ENCODE measurements at places on chromosomes 5 and 9.

DNA sequence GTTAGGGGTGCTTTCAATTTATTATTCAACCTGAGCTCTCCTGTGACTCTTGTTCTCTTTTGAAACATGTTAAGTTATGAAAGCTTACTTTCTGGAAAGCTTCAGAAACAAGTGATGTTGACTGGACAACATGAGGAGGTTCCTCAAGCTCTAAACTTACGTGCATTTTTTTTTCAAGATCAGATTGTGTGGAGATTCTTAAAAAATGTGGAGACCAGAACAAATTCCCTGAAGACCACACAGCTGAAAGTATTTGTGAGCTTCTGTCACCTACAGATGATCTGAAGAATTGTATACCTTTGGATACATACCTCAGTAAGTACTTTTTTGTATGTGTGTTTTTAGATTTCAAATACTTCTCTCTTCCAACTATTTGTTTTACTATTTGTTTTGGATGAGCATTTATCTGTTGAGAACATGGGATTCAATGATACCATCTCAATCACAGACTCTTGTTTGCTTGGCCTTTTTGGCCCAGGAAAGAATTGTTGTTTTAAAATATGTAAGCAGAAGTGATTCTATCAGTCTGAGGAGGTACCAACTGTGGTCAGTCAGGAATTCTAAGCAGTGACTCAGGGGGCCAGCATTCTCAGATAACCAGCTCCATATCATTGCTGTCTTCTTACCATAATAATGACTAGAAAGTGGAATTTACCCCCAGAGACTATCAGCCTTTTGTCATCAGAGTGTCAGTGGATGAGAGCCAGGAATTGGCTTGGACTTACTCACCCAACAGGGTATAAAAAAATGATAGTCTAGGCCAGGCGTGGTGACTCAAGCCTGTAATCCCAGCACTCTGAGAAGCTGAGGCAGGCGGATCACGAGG is 34.4 kb upstream of the GLIPR2 start:
- peak; percentile 74 for DNase-seq

GRCh38 chr5:141484310-141484640 is 555 bp upstream of the PCDHGC4 start:
- no peak for DNase-seq

GRCh38 chr9:136745389-136746154 is 2.8 kb downstream of the LCN6 start:
- DNase-seq = no peak

DNA sequence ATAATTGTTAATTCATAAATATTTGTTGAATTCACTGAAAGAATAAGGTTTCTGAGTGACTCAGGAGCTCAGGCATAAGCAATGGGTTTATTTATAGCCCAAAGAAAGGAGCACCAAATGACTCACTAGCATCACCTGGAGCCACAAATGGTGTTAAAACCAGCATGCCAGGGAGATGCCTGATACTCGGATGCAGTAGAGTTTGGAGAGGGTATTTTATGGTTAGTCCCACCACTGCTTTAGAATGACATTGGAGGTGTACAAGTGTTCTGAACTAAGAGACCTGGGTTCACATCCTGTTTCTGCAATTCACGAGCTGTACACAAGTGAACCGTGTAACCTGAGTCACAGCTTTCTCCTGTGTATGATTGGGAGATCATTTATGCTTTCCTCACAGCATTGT is 25.2 kb downstream of the CCL28 start:
- DNase-seq = no peak

DNA sequence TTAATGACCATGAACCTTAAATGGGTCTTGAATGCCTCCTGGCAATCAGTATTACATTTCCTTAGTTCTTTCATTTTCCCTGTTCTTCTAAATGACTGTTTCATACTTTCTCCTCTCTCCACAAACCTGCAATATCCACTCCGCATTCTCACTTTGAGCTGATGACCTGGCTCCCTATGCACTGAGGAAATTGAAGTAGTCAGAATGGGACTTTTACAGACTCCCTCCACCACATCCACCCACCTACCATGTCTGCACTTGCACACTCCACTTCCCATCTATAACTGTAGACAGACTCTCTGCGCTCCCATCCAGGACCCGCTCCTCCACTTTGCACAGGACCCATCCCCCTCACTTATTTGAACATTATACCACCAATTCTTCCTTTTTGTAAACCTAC is 36.2 kb upstream of the GZMA start:
- no peak for DNase-seq

Data from pulmonary artery endothelial cell (primary cell).